ENCODE measurements at places on chromosomes 16 and 17.

GRCh38 chr16:11743308-11744074 is 834 bp upstream of the TXNDC11 start:
- DNase-seq: peak; percentile 86

GRCh38 chr17:55285340-55286301 is 20.9 kb downstream of the HLF start:
- DNase-seq: no peak

GRCh38 chr17:78746263-78746948 is 35.7 kb downstream of the CYTH1 start:
- DNase-seq: no peak

- DNase-seq: no peak
These were observed 42.6 kb downstream of the KLHDC4 start for GRCh38 chr16:87723226-87723623.

DNA sequence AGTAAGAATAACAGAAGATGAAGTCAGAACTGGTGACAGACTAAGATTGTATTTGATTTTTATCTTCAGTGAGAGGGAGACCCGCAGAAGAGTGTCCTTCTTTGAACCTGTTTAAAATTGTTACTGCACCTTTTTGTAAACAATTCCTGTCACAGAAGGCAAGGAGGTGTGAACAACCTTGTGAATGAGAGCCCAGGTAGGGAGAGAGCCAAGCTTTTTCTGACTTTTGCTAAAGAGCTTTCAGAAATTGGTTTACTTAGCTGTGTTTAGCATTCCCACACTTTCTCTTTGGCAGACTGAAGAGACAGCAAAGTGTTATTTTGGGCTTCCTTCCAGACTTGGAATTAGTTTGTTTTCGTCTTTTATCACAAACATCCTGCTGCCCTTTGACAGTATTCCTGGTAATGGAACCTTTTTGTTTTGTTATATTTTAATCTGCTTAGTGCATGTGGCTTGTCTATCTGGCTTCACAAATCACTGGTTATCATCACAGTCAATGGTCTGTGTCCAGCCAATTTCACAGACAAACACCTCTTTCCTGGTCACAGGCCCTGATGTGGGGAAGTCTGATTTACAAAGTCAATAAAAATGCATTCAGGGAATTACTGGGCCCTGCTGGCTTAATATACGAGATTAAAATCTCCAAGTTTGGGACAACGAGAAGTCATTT is 85.7 kb upstream of the HS3ST2 start:
- no peak for DNase-seq

DNA sequence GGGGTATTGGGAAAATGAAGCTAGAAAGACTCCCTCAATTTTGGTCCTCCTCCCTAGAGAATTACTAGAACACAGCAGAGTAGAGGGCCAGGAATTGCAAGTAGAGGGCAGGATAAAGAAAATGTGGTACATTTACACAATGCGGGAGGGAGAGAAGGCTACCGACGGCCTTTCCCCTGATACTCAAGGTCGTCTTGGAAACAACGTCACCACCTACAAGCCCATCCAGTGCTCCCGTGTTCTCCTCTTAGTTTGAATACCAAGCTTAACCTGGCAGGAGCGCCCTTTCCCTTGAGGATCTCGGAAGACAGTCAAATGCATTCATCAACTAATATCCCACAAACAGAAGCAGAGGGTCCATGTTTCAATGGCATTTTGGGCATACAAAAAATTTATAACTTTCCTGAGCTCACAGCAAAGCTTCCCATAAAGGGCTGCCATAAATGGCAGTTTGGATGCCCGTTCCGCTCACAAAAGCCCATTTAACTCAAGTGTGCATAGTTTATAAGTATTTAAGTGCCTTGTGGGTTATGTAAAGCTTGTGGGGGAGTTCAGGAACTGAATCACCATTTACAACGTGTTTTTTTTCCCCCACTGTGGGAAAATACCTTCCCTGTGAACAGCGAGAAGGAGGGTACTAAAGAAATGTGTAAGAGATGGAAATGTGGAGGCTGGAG is 414.6 kb downstream of the SLC39A11 start:
- no peak for DNase-seq

DNA sequence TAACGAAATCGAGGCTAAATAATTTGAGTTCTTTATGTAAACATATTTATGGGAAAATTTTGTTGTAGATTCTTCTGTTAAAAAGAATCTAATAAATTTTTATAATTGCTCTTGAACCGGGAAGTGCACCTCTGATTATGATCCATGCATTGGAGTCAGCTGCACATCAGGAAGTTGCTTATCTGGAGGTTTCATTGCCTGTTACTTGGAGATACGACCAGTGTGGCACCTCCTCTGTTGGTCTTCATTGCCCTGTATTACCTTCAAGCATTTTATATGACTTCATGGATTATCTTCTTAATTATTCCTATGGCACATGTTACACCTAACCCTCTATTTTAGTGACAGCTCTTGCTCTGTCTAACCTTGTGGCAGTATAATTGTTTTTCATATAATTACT is 312.6 kb upstream of the TBX2 start:
- no peak for DNase-seq

GRCh38 chr16:87778830-87779579 is 13.2 kb upstream of the KLHDC4 start:
- DNase-seq: peak; percentile 99

GRCh38 chr17:34259146-34259545 is 4.1 kb downstream of the CCL2 start:
- DNase-seq: no peak

DNA sequence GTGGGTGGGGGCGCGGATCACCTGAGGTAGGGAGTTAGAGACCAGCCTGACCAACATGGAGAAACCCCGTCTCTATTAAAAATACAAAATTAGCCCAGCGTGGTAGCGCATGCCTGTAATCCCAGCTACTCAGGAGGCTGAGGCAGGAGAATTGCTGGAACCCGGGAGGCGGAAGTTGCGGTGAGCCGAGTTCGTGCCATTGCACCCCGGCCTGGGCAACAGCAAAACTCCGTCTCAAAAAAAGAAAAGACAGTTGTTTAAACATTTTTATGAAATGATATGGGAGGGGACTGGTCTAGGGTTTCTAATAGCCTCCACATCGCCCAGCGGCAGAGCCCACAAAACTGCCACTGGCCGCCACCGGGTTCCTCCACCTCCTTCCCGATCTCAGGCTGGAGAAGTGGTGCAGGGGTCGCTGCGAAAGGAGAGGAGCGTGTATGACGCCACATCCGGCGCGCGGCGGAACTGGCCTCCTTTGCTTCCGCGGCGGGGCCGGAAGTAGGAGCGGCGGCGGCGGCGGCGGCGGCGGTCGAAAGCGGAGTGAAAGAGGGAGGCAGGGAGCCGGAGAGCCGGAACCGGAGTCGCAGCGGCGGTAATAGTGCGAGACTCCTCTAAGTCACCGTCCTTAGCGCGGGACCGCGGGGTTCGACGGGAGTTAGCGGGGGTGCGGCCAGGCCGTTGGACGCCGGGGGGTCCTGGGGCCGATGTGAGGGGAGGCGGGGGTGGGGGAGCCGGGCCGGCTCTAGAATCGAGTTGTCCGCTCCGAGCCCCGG is at the start of gene PPP4C:
Gene PPP4C, plus strand, starts transcription at position 492 of the 773 bp plus-strand sequence. CDS start 384 bp downstream, outside the sequence.
- DNase-seq: peak; percentile 98

DNA sequence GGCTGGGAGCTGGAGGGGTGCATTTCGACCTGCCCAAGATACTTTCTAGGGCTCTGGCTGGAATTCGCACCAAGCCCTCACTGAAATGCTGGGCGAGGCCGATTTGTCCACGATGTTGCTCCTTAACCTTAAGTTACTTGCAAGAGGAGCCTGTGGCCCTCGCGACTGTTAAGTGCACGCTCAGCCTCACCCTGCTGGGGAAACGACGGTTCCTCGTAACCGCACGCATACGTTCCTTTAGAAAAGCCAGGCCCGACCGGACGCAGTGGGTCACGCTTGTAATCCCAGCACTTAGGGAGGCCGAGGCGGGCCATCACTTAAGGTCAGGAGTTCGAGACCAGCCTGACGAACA is 607 bp upstream of the NCOR1 start:
- DNase-seq: no peak

DNA sequence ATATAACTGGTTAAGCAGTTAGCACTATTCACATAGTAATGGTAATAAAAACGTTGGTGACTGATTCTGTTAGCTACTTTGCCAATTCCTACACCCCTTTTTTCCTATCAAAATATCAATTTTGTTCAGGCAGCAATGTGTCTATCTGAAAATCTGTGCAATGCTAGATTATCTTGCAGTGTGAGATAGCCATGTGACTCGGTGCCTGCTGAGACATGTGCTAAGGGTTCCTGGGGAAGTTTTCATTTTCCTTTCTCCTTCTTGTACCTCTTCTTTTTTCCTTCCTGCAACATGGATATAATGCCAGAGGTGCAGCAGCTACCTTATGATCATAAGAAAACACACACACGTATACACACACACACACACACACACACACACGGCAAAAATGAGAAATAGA is 100.5 kb upstream of the SHISA6 start:
- no peak for DNase-seq

GRCh38 chr16:84585886-84586285 is 32.0 kb downstream of the COTL1 start:
- peak; percentile 48 for DNase-seq

GRCh38 chr17:71917715-71918114 is 203.1 kb upstream of the SOX9 start:
- DNase-seq: no peak

DNA sequence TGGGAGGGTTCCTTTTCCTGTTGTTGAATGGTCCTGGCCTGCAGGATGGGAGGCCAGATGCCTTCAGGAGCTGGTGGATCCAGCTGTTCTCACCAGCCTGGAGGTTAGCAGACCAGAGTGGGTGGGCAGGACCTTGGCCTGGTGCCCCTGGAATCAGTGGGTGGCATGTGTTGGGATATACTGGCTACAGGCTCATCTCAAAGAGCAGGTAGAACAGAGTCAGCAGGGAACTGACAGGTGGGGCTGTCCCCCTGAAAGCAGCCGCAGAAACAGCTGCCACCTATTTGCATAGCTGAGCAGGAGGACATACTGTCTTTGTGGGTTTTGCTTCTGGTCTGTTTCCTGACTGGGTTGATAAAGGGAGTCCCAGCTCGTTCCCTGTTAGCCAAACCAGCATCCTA is 144.1 kb downstream of the RAB11FIP4 start:
- no peak for DNase-seq

DNA sequence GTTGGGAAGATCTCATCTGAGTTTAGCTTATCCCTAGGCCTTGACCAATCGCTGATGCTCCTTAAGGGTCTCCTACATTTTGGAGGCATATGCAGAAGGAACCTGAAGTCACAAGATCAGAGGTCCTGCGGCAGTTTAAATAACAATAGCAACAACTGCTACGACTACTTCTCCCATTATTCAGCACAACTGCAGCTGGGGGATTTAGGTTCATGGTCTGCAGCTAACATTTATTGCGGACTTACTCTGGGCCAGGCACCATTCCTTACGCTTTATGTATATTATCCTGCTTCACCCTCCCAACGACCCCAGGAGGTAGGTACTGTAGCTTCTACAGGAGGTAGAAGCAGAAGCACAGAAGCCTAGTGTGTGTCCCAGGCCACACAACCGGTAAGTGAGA is 59.5 kb downstream of the AKAP1 start:
- DNase-seq: no peak

DNA sequence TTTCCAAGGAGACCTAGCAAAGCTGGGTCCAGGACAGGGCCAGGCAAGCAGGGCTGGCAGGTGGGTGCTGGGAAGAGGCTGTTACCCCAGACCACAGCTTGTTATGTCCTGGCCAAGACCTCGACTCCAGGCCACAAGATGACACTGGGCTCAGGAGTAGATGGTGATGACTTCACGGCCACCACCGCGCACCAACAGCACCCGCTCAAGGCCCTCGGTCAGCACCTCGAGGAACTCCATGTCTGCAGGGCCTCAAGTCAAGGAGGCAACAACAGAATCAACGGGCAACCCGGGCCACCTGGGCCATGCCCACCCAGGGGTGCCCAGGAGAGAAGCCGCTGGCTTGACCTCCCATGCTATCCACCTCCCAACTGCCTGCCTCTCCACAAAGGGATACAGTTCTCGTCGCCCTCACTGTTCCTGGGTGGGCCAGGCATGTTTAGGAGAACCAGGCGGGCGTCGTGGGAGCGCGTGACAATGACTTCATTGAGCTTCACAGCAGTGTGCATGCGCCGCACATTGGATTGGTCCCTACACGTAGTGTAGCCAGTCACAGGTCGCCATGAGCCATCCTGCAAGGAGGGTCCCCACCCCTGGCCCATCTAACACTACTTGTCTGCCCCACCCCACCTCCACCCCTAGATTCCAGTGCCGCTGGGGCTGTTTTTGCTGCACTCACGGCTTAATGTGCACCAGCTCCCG is 921 bp upstream of the LCAT start:
- DNase-seq: no peak

- no peak for DNase-seq
These were observed 2.3 kb downstream of the FDXR start for GRCh38 chr17:74870512-74870911.

- peak; percentile 68 for DNase-seq
These were observed 58.6 kb upstream of the TNRC6A start for GRCh38 chr16:24670623-24671454.

DNA sequence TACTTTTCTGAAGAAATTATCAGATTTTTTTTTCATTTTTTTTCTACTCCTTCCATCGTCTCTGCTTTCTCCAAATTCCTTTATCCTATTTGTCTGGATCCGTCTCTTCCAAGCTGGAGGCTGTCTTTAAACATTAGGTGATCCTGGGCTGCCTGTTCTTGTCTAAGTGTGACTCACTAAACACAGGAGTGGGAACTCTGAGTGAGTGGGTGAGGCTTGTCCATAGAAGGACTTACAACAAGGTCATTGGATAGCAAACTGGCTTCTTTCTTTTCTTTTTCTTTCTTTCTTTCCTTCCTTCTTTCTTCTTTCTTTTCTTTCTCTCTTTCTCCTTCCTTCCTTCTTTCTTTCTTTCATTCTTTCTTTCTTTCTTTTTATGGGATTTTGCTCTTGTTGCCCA is 18.2 kb downstream of the ALOX15 start:
- no peak for DNase-seq

GRCh38 chr17:68148936-68149335 is 98.9 kb upstream of the AMZ2 start:
- no peak for DNase-seq

DNA sequence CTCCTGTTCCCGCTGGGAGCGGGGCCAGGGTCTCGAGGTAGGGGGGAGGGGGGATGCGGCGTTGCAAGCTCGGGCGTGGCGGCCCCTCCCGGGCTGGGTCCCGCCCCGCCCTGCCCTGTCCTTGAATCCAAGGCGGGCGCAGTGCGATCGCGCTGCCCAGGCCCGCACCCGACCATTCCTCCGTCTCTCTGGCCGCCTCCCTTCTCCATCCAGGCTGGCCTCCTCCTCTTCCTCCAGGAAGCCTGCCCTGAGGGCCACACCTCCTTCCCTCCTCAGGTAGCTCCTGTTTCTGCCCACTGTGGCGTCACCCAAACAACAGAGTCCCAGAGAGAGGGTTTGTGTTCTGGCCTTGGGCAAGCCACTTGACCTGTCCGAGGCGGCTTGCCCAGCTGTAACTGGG is 43.0 kb upstream of the TAC4 start:
- DNase-seq: no peak

GRCh38 chr17:16900288-16900882 is 71.5 kb downstream of the TNFRSF13B start:
- no peak for DNase-seq

DNA sequence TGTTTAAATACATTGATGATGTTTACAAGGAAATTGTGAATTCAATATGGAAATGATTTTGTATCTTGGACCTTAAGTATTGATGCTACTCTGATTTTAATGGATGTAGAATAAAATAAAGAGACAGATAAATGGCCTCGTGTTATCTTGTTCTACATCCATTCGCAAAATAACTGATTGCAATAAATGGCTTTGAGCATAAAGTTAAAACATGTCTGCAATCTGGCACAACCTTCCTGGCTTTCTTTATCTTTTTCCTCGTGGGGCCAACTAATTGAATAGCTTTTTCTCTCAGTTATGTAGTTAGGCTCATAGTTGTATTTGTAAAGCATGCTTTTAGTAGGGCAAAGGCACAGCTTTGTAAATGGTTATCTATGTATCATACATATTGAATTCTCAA is 691.4 kb downstream of the CDH8 start:
- DNase-seq: no peak

All from A549 (cell line).